ENCODE measurements at places on chromosomes 1 and 21. TPM values are rescaled to one million over a fixed set of nuclear protein-coding genes. Genes with fewer than 3 reads are reported as not detected.

DNA sequence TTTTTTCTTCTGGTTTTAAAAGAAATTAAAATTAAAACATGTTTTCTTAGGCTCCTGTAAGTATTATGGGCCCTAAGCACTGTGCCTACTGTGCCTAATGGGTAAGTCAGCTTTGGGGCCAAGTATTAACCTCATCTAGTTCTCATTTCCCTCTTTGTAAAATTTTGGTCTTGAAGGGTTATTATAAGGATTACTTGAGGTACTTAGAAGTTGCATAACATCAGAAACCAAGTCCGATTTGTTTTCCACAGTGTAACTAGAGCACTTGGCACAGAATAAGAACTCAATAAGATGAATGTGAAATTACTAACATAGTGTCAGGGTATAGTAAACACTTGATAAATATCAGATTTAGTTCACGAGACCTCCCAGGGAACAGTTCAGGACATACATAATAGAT lies 16.4 kb upstream of the OSBPL9 start:
- no peak for DNase-seq

The HENMT1 gene
- 7.2 TPM for total RNA-seq

The SPRR2B gene
- not detected for total RNA-seq

The LRRC71 gene
- 0.35 TPM for total RNA-seq

Measured in osteocyte (in vitro differentiated cells).